ENCODE measurements at places on chromosomes 11 and 22.

DNA sequence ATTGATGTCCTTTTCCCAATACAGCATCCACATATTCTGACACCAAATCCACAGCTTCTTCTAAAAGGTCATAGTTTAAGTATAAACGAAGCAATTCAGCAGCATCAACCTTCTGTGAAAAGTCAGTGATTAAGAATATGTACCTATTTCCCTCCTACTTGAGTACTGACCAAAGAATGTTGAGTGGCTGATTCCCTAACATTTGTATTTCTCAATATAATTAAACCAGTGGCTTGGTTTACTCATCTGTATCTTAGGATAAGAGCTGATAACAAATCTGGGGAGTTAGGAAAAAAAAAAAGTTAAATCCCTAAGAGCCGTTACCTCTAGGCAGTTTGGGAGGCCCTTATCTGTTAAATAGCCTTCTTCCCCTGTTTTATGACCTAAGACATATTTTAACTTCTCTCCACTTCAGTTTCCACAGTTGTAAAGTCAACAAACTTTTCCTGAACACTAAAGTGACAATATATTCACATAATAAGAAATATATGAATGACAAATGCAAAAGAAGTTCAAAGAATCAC lies 16.0 kb upstream of the FNBP4 start:
- DNase-seq, result no peak

- no peak for DNase-seq
These were observed 28.7 kb downstream of the DDIAS start for GRCh38 chr11:82930229-82930628.

DNA sequence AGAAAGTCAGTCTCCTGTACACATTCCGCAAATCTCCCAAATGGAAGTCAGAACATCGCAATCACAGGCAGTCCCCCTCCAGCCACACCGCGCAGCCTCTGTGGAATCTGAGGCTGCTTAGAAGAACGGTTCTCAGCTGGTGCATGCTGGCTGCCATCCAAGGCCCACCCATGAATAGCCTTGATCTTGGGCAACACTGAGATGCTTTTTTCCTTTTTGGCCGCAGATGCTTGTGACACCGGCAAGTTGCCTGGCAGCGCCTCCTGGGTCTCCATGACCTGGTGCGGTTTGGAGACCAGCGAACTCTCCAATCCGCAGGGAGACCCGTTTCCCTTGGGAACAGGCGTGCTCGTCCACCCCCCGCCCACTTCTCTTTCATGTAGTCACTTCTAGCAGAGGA lies 26.3 kb upstream of the PHF21B start:
- DNase-seq, result no peak

- no peak for DNase-seq
These were observed 187.8 kb downstream of the CHST1 start for GRCh38 chr11:45477588-45477987.

DNA sequence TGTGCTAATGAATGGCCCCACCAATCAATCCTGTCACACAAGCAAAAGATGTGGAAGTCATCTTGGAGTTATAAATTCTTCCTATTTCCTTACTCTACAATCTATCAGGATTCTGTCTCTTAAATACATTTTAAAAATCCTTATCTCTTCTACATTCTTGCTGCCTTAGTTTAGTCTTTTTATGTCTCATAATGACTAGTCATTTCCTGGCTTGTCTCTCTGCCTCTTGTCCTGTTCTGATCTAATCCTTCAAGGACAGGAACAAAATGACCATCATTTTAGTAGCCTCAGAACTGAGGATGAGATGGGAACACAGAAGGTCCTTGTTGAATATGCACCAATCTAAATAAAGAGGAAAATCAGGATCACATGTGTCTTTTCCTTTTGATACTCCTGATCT lies 56.6 kb upstream of the LIN7C start:
- no peak for DNase-seq

DNA sequence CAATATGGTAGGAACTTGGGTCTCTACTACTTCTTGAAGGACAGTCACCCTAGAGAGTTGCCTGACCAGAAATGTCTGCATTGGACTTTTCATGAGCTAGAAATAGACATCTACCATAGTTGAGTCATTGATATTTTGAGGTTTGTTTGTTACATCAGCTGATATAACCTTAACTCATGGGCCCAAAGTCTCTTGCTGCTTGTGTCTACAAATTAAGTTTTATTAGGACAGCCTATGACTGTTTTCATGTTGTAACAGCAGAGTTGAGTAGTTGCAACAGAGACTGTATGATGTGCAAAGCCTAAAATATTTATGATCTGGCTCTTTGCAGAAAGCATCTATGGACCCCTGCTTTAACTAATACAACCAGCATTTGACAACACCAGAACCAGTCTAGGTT lies 155.3 kb downstream of the MIAT start:
- no peak for DNase-seq

DNA sequence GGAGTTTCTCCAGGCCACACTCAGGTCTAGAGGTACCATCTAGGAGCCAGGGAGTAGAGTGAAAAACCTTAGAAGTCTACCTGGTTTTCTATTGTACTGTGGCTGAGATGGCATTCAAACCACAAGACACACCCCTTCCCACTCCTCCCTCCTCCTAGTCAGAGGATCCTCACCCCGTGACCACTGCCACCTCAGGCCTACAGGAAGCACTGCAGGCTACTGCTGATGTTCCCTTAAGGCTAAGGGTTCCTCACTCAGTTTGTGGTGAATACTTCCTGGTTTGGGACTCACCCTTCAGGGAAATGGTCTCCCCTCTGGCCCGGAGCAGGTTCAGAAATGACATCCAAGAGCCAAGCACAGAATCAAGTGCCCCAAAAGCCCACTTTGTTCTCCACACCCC lies 1293.9 kb downstream of the JRKL start:
- DNase-seq, result no peak

DNA sequence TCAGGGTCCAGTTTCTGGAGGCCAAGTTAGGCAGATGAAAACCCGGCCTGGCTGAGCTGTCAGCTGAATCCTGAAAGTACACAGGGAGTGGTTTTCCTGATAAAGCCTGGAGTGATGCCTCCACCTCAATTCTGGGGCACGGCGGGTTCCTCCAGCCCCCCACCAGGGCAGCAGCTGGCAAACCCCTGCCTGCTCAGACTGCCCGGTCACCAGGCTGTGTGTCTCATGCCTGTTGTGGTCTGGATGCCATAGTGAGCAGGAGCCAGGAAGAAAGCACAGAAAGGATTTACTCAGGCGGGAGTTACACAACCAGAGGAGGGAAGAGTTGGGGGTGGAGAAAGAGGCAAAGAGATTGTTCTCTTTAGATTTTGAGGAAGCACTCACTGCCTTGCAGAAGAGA lies 119.9 kb upstream of the RASSF10 start:
- no peak for DNase-seq

DNA sequence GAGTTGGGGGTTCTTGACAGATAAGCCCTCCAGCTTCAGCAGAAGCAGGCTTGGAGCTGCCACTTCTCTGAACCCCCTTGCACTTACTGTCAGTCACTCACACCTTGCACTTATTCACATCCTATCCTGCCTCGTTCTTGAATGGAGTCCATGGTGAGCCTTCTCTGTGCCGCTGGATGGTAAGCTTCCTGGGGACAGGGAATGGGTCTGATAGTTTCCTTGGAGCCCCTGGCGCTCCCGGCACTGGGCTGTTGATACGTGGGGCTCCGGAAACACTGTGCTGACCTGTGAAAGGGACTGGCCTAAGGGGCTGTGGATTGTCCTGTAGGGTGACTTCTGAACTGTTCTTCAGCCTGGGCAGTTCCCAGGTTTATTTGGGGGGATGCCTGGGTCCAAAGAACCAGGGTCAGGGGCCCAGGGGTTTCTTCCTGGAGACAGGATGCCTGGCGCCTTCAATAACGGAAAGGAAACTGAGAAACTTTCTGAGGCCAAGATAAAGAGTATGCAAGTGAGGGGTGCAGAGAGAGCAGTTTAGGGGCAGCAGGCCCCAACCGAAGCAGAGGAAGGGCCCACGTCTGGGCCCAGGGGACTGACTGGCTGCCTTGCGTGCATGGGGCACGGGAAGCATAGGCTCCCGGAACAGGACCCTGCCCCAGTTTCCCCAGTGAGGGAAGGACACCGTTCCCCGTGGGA lies 709 bp upstream of the ST3GAL4 start:
- no peak for DNase-seq

- DNase-seq, result peak; percentile 42
These were observed 25.6 kb upstream of the SUSD2 start for GRCh38 chr22:24155627-24156140.

DNA sequence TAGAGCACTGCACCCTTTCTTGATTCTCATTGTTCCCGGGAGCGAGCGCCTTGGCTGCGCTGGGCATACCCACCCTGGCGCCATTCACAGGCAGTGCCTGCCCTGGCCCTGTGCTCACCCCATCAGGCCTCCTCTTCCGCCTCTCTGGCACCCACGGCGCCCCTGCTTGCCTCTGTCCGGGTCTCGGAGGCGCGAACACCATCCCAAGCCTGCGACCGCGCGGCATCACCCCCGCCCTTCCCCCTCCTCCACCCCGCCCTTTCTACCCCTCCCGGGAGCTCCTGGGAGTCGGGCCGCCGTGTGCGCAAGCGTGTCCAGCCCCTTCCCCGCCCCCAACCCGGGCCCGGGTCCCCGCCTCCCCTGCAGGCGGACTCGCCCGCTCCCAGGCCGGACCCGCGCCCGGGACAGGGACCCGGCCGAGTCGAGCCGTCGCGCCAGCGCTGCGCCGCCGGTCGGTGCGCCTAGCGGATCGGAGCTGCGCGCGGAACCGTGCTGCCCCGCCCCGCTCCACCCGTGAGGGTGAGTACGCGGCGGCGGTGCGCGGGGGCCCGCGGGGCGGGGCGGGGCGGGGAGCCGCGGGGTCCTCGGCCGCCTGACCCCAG lies at the start of gene ST3GAL4:
ST3GAL4 (plus strand) TSS at position 363 of the 602 bp plus-strand sequence. CDS start 50,470 bp downstream, outside the sequence.
- DNase-seq, result peak; percentile 75

GRCh38 chr11:17702876-17703275 lies 16.5 kb upstream of the MYOD1 start:
- no peak for DNase-seq

GRCh38 chr11:70415642-70416395 lies 17.5 kb downstream of the CTTN start:
- no peak for DNase-seq

GRCh38 chr22:28773461-28773867 lies 969 bp downstream of the CCDC117 start:
- DNase-seq, result no peak

- DNase-seq, result no peak
These were observed 78.4 kb downstream of the C2CD3 start for GRCh38 chr11:74092425-74092824.

GRCh38 chr11:45060707-45061106 lies 85.7 kb upstream of the PRDM11 start:
- DNase-seq, result no peak

DNA sequence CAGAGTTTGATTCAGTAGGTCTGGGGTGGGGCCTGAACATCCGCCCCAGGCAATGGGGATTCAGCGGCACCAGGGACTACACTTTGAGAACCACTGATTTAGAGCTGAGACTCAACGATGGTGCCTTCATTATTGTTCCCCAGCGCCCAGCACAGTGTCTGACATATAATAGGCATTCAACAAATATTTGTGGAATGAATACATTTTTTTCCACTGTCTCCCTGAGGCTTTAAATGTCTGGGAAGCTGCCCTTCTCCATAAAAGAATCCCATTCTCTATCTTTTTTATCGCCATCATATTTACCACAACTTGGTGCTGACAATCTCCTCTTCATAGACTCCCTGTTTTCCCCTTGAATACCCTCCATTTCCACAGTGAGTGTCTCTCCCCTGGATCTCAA lies 23.6 kb upstream of the LMO2 start:
- no peak for DNase-seq

DNA sequence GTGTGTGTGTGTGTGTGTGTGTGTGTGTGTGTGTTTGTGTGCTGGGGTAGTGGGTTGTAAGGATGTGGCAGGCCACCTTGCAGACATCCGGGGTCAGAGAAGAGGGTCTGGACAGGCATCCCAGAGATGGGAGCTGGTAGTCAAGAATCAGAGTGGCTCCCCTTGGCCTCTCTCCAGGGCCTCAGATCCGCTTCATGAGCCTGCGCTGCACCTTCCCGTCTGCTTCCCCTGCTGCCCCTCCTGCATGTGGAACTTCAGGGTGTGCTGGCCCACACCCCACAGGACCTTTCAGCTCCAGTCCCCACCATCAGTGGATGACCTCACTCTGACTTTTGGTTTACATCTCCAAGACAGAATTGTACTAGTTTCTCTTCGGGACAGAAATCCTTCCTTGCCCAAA lies 31.2 kb downstream of the TREH start:
- DNase-seq, result no peak

DNA sequence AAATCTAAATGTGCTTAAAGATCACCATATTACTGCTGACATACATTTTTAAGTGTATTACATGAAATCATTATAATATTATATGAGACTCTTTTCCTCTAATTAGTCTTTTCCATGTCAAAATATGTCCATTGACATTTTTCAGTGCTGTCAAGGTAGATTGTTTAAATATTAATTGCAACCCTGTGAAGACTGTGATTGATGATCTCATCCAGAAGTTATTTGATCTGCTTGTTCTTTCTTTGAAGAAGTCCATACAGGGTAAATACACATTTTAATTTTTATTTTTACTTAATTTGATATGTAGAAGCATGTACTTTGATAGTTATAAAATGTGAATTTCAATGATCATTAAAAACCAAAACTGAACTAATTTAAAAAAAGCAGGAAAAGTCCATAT lies 38.4 kb downstream of the DYNC2H1 start:
- no peak for DNase-seq

DNA sequence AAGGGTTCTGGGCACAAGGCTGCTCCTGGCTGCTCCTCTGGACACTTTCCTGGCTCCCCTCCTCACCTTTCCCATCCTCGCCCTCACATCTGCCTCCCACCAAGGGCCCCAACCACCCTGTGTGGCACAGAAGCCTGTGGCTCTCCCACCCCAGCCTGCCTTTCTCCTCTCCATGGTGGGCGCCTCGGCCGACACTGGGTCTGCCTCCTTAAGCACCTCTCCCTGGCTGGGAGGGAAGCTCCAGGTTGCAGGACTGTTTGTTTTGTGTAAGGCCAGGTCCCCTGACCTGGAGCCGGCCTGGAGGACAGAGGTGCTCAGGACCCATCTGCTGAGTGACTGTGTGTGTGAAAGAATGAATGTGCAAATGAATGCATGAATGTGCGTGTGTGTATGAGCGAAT lies 14.1 kb downstream of the MUC6 start:
- DNase-seq, result no peak
